Activated CD8-positive, alpha-beta T cell treated with anti-CD3 and anti-CD28 coated beads for 36 hours (primary cell): ENCODE measurements at places on chromosomes 6 and 20. TPM values are rescaled to one million over a fixed set of nuclear protein-coding genes. Genes with fewer than 3 reads are reported as not detected.

DNA sequence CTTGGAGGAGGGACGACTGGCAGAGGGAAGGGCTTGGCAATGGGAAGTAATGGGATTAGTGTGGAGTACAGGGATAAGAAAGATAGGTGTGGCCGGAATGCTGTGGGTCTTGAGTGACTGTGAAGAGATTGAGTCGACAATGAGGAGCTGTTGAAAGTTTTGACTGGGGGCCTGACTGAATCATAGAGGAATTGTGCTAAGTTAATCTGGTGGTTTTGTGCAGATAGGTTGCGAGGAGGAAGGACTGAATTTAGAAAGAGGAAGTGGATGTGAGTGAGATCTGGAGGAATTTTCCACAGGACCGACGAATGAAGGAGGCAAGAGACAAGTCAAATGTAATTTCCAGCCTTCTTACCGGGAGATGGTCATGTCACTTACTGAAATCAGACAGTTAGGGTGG lies 143.9 kb upstream of the RALGAPA2 start:
- DNase-seq, result no peak

GRCh38 chr6:149268146-149268545 lies 49.4 kb upstream of the TAB2 start:
- no peak for DNase-seq

GRCh38 chr6:126574301-126574700 lies 234.4 kb downstream of the CENPW start:
- no peak for DNase-seq

- DNase-seq, result no peak
These were observed 176.5 kb upstream of the GJE1 start for GRCh38 chr6:141956046-141956761.

- peak; percentile 70 for DNase-seq
These were observed 1.3 kb downstream of the HIVEP2 start for GRCh38 chr6:142943711-142944123.

GRCh38 chr20:61887596-61888093 lies 178.0 kb downstream of the TAF4 start:
- DNase-seq, result no peak

GRCh38 chr6:40668203-40668602 lies 81.0 kb upstream of the LRFN2 start:
- DNase-seq, result no peak

DNA sequence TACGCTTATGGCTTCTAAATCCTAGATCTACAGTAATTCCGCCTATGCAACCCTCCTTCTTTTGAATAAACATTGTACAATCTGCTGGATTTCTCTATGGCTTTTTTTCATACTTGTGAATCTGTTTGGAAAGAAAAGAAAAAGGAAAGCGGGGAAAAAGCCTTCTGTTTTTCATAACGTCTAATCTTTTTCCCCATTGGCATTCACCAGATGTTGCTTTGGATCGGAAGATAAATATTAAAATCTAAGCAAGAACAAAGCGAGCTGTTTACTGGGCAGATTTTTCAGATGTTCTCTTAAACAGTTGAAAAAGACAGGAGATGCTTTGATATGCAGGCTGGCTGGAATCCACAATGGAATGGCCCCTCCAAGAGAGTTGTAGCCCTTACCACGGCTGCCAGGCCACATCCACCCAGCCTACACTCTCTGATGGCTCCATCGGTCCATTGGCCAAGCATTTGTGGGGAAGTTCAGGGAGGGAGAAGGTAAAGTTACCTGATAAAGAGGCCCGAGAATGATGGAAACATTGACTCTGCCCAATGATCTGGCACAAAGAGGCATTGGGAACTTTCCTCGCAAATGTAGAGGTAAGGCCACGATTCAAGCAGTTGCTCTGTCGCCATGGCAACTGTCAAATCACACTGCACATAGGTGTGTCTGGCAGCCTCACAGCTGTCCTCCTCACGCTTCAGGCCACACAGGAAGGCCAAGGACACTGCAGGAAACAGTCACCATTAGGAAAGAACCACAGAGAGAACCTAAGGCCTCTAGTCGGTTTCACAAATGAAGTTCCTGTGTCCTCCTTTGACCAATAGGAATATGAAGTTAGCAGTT lies 70.3 kb downstream of the PKHD1 start:
- DNase-seq, result no peak

DNA sequence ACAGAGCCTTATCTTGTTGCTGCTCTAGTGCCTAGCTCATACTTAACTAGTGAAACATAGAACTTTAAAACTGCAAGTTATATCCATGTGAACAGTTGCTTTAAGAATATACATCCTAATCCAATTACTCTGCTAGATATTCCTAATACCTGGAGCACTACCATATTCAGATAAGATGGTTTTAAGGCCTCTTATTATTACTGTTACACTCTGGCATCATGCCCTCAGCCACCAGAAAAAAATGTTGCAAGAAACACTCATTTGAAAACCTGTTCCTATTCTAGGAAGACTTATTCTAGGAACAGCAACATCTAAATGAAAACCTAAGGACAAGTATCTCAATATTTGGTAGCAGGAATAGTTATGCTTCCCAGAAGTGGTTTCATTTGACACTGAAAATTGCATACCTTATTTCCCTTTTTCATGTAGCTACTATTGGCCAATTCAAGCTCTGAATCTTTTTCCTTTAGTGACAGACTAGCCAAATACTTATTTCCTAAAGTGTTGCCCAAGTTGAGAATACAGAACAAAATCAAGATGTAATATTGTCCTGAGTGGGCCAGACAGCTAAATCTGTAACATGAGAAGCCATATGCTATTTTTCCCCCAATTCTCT lies 4.8 kb upstream of the MTFR2 start:
- DNase-seq, result no peak

GRCh38 chr20:39897781-39898466 lies 791.1 kb downstream of the MAFB start:
- no peak for DNase-seq

DNA sequence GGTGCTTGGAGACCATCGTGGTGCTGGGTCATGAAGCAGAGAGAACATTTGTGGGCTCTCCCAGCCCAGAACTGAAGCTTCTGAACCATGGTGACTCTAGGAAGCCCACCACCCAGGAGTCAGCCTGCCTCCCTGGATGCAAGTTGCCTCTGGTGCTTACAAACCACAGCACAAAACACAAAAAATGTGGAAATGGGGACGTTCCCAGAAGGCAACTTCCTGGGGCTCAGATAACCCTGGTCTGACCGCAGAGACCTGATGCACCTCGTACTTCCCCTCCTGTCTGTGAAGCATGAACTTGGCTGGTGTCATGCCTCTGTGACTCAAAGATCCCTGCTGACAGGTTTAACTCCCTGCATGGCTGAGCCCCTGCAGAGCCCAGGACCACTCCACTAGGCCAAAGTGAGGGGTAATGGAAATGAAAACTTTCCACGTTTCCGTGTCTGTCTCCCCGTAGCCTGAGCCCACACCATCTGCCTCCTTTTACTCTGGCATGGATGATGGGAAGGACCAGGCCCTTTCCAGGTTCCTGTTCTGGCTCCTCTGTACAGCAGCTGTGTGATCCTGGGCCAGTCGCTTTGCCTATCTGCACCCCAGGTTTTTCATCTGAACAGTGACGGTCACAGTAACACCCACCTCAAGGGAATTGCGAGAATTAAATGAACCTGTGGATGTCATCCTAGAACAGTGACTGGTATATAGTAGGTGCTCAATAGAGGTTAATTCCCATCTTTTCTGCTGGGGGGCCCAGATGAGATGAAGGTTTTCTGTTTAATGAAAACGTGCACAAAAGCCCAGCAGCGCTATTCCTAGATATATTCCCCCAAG lies 57.7 kb downstream of the PPP1R16B start:
- peak; percentile 81 for DNase-seq

GRCh38 chr6:117531346-117531745 lies 48.9 kb downstream of the DCBLD1 start:
- no peak for DNase-seq

DNA sequence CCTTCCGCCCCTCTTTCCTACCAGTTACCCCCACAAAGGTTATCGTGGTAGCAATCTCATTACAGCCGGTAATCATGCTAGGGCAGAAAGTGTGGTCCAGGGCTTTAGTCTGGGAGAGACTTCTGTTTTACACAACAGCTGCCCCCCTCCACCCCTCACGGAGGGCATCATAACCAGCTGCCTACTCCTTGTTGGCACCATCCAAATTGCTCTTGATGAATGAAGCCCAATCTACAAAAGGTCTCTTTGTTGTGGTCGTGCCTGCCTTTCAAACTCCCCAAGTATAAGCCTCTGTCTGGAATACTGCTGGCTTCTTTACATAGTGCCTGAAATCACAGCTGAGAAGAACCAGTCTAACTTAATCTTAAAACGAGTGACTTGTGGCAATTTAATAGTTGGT lies 157.9 kb downstream of the INSM1 start:
- DNase-seq, result no peak

DNA sequence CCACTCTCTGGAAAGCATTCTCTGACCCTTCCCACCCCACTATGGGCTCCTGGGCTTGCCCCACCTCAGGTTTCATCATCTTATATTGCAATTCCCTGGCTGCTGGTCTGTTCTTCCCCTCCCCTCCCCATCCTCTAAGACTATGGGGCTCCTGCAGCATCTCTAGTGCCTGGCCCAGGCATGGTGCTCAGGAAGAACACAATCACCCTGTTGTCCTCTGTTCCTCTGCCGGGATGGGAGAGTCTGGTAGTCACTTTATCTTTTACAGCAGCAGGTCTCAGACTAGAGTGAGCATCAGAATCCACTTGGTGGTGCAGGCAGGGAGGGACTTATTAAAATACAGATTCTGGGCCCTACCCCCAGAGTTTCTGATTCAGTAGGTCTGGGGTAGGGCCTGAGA lies 5.0 kb upstream of the LPIN3 start:
- DNase-seq, result no peak

DNA sequence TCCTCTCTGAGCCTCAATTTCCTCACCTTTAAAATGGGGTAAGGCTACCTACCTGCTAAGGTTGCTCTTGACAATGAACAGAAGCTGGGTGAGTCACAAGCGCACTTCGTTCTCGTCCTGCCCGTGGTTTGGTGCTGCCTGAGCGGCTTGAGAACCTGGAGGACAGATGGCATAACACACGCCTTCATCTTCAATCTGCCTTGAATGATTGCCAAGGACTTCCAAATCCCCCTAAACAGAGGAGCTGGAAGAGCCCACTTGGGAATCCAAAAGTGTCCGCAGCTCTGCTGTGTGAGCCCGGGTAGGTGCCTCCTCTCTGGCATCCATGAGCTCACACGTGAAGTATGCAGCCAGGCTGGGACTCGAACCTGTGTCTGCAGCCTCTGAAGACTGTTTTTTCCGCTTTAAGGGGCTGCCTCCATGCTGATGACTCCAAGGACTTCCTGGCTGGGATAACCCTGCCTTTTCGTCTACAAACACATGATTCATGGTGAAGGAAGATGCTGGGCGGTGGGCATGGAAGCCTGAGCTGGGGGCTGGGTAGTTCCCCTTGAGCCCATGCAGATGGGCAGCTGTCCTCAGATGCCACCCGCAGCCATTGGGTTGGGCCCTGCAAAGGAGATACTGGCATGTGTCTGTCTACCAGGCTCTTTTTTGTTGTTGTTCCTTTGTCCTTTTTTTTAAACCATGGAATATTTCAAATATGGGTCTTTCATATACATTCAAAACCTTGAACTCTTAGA lies 25.3 kb upstream of the CSNK2A1 start:
- peak; percentile 19 for DNase-seq

GRCh38 chr6:143191361-143191760 lies 130.7 kb downstream of the AIG1 start:
- no peak for DNase-seq

- DNase-seq, result no peak
These were observed 211.0 kb downstream of the FOXC1 start for GRCh38 chr6:1820714-1821113.

DNA sequence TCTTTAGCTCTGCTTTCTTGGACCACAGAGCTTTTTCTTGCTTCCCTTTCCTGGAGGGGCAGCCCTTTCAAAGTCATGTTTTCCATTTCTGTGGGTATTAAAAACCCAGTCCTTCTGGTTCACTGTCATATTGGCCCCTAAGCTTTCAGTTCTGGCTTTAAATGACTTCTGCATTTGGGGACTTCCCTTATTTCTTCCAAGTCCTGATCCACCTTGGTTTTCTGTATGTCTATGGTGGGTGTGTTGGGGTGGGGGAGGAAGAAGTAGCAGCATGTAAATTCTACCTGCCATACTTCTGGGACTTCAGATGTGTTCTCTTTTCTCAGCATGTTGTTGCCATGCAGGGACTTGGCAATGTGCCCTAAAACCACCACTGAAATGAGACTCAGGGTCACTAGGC lies 77.1 kb upstream of the EMILIN3 start:
- DNase-seq, result peak; percentile 49

GRCh38 chr6:79399499-79399898 lies 137.7 kb downstream of the LCA5 start:
- DNase-seq, result no peak

DNA sequence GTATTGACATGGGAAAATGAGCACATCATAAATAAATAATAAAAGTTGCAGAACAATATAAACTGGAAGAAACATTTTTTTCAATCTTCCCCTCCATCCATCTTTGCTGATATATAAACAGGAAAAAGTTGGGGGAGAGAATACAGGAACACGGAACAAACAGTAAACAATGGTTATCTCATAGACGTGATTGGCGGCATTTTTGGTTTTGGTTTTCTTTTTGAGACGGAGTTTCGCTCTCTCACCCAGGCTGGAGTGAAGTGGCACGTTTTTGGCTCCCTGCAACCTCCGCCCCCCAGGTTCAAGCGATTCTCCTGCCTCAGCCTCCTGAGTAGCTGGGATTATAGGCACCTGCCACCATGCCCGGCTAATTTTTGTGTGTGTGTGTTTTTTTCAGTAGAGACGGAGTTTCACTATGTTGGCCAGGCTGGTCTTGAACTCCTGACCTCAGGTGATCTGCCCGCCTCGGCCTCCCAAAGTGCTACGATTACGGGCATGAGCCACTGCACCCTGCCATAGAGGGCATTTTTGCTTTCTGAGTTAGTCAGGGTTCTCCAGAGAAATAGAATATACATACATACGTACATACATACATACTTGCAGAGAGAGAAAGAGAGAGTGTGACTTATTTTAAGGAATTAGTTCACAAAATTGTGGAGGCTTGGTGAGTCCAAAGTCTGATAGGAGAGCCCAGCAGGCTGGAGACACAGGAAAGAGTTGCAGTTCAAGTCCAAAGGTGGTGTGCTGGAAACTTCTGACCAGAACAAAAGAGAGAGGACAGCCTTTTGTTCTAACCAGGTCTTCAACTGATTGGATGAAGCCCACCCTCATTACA lies 22.6 kb downstream of the GNL1 start:
- no peak for DNase-seq

DNA sequence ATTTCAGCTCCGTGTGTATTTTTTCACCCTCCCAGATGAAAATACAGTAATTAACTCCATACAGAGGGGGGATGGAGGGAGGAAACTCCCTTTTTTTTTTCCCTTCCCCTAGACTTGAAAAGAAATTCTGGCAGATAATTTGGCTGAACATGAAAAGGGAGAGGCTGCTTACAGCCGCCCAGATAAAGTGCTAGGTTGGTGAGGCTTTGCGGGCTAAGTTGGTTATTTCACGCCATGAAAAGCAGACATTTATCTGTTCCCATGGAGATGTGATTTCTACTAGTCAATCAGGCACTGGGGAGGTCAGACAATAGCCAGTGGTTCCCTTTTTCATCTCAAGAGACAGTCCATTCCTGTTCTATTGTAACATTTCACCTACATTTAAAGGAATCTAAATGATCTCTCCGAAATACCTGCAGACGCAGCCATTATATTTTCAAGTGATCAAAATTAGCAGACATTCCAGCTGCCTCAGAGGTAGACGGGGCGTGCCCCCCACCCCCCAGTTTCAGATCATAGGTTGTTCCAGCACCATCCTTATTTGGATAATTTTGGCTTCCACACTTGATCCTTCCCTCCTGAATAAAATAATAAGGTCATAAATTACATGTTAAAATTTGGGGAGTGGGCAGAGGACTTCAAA lies 143.9 kb upstream of the ZNF217 start:
- DNase-seq, result no peak

The TRDN gene
- not detected for total RNA-seq

The BPIFB1 gene
- not detected for total RNA-seq

The KCNQ5 gene
- 14.6 TPM for total RNA-seq

The FAM217A gene
- not detected for total RNA-seq

The GRM1 gene
- total RNA-seq, result not detected
